Right hindlimb (tissue), 1 donor: ENCODE measurements at places on chromosomes 4 and X.

DNA sequence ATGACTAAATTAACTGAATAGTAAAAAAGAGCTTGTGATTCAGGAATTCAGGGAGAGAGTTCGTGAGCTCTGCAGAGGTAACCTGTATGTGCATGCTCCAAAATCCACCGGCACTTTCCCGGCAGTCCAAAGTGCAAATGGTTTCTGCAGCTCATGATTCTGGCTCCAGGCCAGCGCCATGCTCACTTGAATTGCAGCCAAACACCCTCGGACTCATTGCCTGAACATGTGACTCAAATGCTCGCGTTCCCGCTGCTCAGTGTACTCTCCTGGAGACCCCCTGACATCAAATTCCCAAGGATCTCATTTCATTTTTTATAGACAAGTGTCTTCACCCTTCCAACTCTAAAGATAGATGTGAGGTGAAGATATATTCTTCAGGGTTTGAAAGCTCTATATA lies 44.1 kb upstream of the SH3RF1 start:
- DNase-seq = peak; percentile 73

GRCh38 chr4:106767991-106768390 lies 268.1 kb downstream of the DKK2 start:
- no peak for DNase-seq

- peak; percentile 61 for DNase-seq
Measured at GRCh38 chr4:85826060-85826678, 351.2 kb downstream of the ARHGAP24 start.

- DNase-seq = peak; percentile 27
Measured at GRCh38 chr4:76831711-76832373, 66.1 kb downstream of the SOWAHB start.

DNA sequence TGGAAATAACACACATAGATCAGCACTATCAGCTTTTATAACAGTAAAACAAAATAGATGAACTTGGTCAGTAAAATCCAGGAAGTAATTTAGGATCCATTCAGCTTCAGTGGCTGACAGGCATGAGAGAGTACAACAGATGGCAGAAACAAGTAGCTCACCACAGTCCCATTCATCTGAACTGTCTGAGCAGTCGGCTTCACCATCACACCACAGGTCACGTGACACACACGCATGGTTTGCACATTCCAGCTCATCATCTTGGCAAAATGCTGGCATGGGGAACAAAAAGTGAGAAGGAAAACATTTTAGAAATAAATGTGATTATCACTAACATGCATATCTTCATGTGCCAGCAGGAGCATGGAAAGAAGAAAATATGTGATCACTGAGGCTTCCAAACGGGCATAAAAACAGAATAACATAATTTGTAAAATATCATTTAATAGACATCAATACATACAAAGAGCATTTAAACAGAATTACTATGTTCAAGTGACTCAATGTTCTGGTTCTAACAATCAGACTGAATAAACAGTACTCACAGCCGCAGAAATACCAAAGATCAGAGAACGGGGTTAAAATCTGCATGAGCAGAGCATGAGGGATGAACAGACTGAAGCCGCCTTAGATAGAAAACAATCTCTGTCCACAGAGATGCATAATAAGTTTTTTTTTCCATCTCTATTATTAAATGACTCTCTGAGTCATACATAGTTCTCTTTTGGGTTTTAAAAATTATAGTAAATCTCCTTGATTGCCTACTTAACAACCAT lies 158.1 kb downstream of the ATP10D start:
- DNase-seq = peak; percentile 31

- DNase-seq = no peak
Measured at GRCh38 chr4:95422436-95422835, 126.3 kb downstream of the UNC5C start.

DNA sequence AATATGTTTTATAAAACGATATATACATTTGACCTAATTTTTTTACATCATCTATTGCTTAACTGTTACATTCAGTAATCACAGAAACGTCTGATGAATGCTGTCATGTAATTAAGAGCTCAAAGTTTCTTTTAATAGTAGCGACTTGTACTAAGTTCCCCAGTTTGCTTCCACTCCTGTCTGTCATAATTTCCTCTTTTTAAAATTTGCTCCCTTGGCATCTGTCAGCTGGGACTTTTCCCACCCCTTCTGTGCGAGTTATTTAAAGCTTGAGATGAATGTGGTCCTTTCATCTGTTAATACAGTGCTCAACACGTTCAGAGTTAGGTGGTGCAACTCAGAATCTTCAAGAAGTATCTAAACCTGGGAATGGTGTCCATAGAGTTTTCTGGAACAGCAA lies 1.2 kb downstream of the RAP1GDS1 start:
- no peak for DNase-seq

- DNase-seq = no peak
Measured at GRCh38 chrX:19897091-19897490, 9.7 kb upstream of the SH3KBP1 start.

- no peak for DNase-seq
Measured at GRCh38 chr4:11973270-11973669, 544.6 kb upstream of the HS3ST1 start.
